GM18507 (cell line): ENCODE measurements at places on chromosomes 1 and 21.

DNA sequence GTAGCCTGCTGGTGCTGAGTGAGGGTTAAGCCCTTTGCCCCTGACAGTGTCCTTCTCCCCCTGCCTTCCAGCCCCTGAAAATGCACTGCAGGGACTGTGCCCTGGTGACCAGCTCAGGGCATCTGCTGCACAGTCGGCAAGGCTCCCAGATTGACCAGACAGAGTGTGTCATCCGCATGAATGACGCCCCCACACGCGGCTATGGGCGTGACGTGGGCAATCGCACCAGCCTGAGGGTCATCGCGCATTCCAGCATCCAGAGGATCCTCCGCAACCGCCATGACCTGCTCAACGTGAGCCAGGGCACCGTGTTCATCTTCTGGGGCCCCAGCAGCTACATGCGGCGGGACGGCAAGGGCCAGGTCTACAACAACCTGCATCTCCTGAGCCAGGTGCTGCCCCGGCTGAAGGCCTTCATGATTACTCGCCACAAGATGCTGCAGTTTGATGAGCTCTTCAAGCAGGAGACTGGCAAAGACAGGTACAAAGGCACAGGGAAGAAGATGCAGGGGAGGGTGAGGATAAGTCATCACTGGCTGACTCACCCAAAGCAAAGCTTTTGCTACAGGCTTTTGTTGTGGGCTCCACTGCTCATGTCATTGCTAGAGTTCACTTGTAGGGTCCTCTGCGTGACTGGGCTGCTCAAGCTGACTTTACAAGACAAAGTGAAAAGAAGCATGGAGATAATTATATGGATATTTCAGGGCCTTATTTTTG lies 174.9 kb downstream of the PIGK start:
- DNase-seq: no peak

GRCh38 chr1:58925247-58925646 lies 141.4 kb upstream of the JUN start:
- DNase-seq: no peak

GRCh38 chr1:226482196-226482595 lies 66.4 kb upstream of the STUM start:
- DNase-seq: no peak

- DNase-seq: no peak
Observed at GRCh38 chr1:175737451-175737850, 5.9 kb downstream of the TNR start.

- DNase-seq: no peak
Observed at GRCh38 chr1:183251959-183252450, 65.9 kb downstream of the LAMC2 start.

DNA sequence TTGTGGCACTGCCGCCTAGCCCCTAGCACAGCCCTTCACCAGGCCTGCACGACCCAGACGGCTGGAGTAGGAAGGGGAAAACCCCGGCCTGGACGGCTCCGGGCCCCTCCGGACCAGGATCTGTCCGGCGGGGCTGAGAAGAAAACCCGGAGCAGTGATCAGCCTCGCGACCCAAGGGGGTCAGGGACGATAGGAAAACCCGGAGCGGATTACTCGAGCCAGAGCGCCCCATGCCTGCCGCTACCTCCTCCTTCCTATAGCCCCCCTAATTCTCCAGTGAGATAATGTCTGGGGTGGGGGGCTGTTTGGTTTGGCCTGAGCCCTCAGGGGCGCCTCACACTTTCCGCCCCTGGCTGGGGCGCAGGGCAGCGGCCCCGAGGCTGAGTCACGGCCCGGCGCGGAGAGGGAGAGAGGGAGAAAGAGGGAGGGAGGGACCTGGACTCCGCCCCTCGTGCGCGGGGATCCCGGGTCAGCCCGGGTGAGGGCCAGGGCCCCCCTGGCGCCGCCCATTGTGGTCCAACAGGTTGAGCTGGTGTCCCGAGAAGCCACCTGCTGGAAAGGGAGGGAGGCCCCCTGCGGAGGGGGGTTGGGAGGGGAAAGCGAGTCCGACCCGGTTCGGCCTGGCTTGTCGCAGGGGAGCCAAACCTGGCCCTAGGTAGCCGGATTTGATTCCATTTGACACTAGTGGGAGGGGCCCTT lies 1.7 kb upstream of the ZBTB7B start:
- no peak for DNase-seq

- DNase-seq: no peak
Observed at GRCh38 chr1:223831755-223832636, 13.8 kb downstream of the TP53BP2 start.

- no peak for DNase-seq
Observed at GRCh38 chr1:38210895-38211177, 164.2 kb upstream of the POU3F1 start.
